ENCODE measurements at places on chromosomes 11 and 22.
A peak's percentile ranks its signal among the peaks of the same experiment; 100 is the strongest.

DNA sequence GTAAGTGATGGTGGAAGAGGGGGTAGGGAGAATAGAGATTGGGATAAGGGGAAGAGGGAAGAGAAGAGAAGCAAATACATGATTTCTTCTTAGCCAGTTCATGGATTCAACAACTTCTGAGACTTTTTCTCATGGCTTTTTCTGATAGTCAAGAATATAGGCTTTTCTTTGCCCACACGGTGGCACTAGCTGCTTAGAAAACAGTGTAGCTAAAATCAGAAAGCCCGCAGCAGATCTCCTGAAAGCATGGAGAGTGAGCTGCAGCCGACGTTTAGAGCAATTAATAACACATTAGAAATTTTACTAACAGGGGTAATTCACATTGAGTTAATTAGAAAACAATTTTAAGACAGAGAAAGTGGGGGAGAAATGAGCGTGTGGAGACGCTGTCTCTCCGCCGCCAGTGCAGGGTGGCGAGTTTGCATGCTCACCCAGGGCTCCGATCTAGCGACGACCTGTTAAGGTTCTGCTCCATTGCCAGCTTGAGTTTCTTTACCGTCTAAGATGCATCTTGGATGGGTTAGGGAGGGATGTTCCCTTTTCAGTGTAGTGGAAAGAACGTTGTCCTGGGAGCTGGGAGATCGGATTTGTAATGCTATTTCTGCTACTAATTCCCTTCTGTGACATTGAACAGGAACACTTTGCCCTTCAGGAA lies 3.3 kb upstream of the RAG1 start:
- no peak for DNase-seq

- no peak for DNase-seq
Measured at GRCh38 chr11:86459682-86460460, 85.2 kb downstream of the CCDC81 start.

DNA sequence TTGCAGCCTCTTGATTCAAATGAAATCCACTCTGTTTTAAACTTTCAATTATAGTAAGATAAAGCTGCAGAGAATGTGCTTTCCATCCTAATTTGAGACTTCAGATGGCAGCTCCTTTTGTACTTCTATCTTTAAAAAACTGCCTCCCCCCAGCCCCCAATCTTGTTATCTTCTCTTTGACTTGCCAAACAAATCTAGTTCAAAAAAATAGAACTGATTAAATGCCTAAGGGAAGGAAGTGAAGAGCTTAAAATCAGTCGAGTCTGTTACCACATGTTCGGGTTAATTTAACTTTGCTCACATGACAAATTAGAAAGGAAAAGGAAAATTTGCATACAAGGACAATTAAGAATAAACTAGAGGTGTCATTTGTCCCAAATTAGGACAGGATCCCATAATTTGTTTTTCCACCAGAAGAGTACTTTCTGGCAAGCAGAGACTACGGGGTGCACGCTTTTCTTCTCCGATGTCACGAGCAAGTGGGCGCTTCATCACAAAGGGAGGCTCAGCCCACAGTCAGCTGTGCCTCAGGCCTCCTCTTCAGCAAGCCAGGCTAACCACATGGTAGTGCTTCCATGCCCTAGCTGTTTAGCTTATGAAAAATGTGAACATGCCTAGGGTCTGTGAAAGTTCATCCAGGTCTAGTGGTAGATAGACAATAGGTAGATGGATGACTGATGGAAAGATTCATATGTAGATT lies 69.0 kb upstream of the LDLRAD3 start:
- no peak for DNase-seq

- DNase-seq, result no peak
Measured at GRCh38 chr11:118283756-118284350, 19.8 kb upstream of the MPZL2 start.

GRCh38 chr11:90423378-90423777 lies 200.5 kb upstream of the CHORDC1 start:
- no peak for DNase-seq

GRCh38 chr11:103805688-103806009 lies 230.8 kb upstream of the DDI1 start:
- DNase-seq, result no peak

DNA sequence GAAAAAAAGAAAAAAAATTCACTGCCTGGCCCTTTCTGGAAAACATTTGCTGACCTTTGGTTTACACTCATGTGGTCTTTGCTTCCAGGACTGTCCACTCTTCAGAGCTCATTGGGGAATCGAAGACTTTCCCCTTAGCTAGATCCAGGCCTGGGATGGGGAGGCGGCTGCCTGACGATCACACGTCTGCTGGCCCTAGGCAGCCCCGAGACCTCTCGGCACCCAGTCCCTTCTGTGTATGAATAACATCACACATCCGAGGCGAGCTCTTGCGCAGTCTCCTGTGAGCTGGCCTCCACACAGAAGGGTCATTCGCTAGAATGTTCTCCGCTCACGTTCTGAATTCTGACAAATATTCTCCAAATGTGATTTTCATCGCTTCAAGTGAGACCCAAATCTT lies 25.7 kb upstream of the GAL start:
- no peak for DNase-seq

DNA sequence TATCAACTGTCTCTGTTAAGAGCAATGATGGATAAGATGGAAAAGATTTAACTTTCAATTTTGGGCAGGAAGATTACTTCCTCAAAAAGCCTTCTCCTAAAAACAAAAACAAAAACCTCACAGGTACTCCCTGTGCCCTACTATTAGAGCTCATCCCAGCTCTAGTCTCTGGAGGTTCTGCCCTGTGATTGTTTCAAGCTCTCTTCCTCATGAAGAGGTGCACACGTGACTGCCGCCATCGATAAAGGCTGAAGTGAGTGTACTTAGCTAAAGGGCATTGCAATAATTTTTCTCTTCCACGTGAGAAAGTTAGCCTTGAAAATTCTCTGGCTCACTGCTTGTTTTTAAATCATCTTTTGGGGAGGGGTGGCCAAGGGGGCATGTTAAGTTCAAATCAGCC lies 36.6 kb downstream of the MPPED2 start:
- DNase-seq, result no peak

DNA sequence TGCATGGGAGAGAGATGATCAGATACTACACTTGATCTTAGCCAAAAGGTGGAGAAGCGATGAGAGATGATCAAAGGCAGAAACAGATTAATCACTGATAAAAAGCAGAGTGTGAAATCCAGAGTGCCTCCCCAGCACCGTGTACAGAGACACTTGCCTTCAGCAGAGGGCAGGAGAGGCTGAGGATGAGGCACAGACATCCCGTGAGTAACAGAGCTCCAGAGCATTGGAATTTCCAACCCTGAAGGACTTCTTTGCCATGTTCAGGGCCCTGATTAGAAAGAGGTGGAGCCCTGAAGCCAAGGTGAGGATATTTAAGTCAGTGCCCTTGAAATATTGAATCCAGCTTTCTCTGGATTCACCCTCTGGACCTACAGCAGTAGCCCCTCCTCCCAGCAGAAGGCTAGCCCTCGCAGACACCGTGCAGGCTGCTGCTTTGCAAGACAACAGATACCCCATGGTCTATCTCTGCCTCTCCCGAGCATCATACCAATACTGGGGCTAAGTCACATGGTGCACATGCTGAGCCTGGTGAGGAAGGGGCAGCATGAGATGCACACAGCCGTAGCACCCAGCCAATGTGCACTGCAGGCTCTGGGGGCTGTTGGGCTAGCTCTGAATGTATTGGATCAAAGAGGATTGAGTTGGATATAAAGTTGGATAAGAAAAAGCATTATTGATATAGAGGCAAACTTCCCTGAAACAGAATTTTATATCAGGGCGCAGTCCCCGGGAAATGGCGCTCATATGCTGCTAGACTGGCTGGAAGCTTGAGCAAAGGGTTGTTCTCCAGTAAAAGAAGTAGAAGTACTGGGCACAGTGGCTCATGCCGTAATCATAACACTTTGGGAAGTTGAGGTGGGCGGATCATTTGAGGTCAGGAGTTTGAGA lies 200.3 kb upstream of the B3GAT1 start:
- DNase-seq, result no peak

- DNase-seq, result no peak
Measured at GRCh38 chr22:49507607-49508292, 319.9 kb downstream of the BRD1 start.

GRCh38 chr22:47270463-47271135 lies 508.1 kb downstream of the TBC1D22A start:
- no peak for DNase-seq

GRCh38 chr11:79367844-79368243 lies 73.0 kb downstream of the TENM4 start:
- DNase-seq, result no peak

- DNase-seq, result no peak
Measured at GRCh38 chr22:47016631-47017030, 254.2 kb downstream of the TBC1D22A start.

DNA sequence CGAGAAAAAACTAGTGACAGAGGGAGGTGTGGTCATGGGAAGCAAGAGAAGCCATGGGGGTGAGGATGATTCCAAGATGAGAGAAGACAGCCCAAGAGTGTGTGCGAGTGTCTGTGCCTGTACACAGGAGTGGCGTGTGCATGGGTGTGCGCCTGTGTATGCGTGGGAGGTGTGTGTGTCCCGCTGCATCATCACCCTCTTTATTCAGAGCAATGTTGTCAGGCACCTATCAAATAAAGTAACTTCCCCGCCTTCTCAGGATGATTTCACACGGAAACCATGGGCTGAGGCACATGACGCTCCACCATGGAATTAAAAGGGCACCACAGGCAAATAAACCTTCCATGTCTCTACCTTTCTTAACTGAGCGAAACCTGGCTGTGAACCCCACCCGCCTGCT lies 24.6 kb downstream of the MS4A10 start:
- DNase-seq, result no peak

GRCh38 chr11:107957109-107957588 lies 28.9 kb downstream of the RAB39A start:
- no peak for DNase-seq

- no peak for DNase-seq
Measured at GRCh38 chr11:45816614-45817013, 11.7 kb downstream of the SLC35C1 start.

- no peak for DNase-seq
Measured at GRCh38 chr11:72363112-72363511, 71.2 kb downstream of the CLPB start.

DNA sequence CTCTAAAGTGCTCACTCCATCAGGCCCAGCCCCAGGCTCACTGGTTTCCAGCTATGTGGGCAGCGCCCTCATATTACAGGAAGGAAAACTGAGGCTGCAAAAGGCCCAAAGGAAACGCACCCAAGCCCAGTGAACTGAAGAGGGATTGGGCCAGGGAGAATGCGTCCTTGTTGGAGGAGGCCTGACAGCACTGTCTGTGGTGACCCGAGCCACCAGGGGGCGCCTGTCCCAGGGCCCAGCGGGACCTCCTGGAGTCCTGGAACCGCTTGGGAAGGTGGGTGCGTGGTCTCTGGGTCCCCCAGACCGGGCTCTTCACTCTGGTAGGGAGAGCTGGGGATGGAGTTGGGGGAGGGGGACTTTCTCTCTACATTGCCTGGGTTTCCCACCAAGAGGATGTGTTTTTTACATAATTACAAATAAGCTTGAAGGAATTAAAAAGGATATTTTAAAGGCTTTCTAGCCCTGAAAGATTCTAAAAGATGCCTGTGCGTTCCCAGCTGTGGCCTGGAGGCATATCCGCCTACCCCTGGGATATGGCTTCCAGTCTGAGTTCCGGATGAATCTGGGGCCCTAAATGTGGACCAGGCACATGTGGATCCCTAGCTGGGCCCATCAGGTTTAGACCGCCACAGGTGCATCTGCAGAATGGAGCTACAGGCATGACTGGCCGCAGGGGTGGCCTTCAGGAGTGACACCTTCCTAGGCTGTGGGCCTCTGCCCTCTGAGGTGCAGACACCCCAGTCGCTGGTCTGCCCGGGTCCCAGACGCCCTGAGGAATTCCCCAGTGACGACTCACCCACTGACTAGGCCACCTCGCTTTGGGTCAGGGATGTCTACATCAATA lies 4.2 kb downstream of the SPI1 start:
- DNase-seq, result peak; percentile 78

DNA sequence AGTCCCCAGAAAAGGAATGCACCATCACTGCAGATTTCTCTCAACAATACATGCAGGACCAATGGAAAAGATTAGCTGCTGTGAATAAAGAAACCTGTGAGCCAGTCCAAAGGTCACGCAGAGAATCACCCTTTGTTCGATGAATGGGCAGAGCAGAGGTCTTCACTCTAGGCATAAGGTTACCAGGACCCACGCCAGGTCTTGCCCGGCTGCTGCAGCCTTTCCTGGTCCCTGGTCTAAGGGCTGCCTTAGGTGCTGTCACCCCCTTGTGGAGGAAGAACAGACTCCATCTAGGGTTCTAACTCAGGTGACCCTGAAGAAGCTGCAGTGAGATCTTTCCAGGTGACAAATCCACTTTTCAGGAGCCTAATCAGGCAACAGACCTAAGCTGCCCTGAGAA lies 29.0 kb upstream of the NAP1L4 start:
- no peak for DNase-seq

GRCh38 chr11:2380807-2381350 lies 3.8 kb downstream of the CD81 start:
- no peak for DNase-seq

DNA sequence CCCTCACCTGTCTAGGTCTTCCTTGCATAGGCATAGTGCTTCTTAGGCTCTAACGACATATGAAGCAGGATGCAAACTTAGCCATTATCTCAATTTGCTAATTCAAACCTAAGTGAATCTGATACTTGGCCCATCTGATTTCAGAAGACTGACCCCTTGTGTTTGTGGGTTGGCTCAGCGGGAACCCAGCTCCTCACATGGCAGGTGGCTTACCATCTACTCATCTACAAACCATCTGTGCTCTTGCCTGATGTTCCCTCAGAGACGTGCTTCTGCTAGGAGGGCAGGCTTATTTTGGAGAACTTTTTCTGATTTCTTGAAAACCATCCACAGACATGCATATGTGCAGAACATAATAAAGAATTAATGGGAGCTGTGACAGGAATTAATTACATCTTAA lies 15.2 kb downstream of the ELMOD1 start:
- no peak for DNase-seq

DNA sequence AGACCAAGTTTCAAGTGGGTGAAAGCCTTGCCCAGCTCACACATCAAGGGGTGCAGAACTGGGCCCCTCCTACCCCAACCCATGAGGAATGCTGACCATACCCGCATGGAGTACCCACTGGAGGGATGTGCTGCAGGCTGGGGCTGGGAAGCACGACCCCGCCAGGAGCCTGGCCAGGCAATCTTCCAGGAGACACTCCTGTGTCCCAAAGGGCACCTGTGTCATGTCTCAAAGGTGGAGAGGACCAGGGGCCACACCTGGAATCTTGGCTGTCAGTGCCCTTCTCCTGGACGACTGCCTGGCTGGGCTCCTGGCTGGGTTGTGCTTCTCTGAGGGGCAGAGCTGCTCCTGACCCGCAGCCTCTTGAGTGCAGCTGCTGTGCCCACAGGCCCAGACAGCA lies 6.7 kb downstream of the ARAP1 start:
- DNase-seq, result no peak

DNA sequence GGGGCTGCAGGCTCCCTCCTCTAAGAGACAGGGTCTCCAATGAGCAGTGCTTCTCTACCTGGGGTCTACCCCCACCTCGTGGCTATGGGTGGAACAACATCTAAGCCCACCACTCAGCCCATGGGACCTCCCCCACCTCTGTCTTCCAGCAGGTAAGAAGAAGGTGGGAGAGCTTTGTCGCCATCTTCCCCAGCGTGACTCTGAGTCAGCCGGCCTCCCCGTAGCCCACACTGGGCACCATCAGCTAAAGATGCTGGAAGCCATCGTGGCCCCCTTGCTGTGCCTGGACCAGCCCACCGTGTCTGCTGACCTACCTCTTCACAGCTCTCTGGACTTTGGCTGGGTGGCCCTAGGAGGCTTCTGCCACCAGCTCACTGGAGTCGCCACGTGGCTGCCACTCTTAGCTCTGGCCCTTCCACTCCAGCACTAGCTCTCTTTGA lies 944 bp downstream of the C11orf86 start:
- DNase-seq, result no peak

Data from activated naive CD4-positive, alpha-beta T cell (primary cell).